Activated T-cell treated with anti-CD3 and anti-CD28 coated beads, Interleukin-2, amount 50 U/mL, for 72 hours (primary cell): ENCODE measurements at places on chromosomes 6 and 20.

GRCh38 chr6:133407320-133408100 is 166.4 kb downstream of the EYA4 start:
- no peak for DNase-seq

- DNase-seq: no peak
Measured at GRCh38 chr6:48449002-48449401, 338.0 kb upstream of the PTCHD4 start.

- DNase-seq: no peak
Measured at GRCh38 chr6:90816764-90817163, 229.9 kb upstream of the MAP3K7 start.

DNA sequence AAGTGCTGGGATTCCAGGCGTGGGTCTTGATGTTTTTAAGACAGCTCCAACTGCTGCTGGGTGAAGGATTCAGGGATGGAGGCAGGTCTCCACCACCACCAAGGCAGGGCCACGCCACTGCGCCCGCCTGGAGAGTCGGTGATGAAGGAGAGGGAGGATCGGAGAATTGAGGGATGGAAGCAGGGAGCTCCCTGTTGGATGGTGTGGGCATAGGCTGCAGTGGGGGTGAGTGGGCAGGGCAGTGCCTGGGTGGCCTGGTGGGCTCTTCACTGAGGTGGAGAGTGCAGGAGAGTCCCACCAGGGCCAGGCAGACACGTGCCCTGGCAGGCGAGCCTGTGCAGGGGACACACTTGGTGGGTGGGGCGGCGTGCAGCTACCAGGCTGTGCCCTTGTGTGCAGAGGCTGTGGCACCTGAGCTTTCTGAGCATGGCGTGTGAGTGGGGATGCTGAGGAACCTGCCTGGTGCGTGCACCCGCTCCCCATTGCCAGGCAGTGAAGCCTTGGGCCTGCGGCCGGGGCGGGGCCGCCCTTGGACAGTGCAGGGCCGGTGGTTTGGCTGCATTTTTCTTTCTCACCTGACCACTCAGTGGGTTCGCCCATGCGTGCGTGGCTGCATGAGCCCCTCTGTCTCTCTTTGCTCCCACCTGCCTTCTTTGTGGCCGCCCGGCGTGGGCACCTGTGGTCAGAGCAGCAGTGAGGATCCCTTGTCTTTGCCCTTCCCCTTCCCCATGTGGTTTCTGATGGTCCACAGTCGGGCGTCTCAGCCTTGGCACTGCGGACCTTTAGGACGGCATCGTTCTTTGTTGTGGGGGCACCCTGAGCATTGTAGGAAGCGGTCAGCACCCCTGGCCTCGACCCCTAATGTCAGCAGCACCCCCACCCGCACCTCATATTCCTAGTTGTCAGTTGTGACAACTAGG is 11.3 kb downstream of the RBM38 start:
- DNase-seq: no peak

DNA sequence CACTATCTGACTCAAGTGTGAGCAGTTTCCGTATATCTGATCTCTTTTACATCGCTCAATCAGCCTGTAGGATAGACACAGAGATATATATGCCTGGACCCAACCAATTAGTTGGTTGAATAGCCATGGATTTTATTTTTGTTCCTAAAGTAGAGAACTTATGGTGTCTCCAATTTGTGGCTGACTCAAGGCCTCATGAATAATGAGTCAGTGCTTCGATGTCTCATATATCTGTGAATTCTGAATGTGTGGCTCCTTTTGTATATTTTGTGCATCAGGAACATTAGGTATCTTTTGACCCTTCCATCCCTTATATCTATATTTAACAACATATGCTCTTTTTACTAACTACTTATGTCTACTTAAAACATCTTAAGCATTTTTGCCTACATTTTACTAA is 64.5 kb downstream of the OR2B2 start:
- no peak for DNase-seq

DNA sequence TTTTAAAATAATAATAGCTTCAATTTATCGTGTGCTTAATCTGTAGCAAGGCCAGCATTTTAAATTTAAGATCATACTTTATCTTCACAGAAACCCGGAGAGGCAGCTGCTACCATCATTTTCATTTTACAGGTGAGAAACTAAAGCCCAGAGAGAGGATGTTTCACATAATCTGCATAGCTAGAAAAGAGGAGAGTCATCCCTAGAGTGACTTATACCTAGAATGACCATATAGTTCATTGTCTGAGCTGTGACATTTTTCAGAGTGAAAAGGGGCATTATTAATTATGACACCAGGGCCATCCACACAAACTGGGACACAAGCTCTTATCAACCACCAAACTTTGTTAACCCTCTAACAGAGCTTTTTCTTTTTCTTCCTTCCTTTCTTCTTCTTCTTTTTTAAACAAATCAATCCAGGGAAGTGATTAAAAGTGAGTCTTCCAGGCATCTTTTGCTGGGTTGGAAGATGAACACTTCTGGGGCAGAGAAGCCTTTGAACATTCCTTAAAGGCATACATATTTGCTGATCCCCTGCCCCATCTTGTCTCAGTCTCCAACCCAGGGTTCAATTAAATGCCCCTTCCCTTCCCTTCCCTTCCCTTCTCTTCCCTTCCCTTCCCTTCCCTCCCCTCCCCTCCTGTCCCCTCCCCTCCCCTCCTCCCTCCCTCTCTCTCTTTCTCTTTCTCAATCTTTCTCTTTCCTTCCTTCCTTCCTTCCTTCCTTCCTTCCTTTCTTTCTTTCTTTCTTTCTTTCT is 272.5 kb upstream of the JAG1 start:
- no peak for DNase-seq

DNA sequence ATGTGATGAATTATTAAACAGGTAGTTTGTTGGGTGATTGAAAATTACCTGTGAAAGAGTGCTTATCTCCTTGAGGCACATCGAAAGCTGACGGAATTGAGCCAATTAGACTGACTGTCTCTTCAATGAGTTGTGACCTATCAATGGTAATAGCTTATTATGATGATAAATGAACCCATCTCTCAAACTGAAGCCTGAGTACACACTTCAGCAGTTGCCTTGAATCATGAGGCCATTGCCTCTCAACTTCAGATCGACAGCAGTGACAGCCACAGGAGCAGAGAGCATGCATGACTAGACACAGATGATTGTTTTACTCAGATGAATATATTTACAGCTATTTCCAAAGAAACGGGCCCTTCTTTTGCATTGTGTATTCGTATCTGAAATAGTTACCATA is 323.9 kb downstream of the LAMA2 start:
- DNase-seq: no peak

DNA sequence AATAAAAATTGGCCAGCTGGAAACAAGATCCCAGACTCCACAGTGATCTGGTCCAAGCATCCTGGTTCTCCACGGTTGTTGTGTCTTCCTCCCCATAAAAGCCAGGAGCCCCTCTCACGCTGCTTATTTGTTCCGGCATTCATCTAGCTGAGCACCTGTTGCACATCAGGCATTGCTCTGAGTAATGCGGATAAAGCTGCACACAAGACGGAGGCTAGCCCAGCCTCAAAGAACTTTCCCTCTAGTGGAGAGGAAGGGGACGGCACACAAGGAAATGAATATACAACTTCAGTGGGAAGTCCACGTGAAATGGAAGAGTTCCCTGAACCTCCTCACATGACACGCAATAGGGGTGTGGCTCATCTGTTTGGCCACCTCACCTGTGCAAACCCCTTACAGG is 30.3 kb upstream of the NXT1 start:
- DNase-seq: no peak

DNA sequence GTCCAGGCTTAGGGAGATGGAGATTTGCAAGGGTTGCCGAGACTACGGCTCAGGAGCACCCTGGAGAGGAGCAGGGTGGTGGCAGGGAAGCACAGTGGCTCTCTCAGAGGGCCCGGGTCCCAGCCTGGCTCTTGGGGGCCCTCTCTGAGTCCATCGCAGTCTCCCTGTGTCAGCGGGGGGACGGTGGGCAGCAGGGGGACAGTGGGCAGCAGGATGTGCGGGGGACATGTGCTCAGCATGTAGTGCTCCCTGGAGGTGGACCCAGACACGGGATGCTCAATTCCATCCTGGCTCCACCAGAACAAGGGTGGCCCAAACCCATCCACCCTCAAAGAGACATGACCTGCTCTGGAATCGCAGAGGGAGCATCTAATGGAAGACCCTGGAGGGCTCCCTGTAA is 43.0 kb upstream of the ZBP1 start:
- DNase-seq: no peak

GRCh38 chr6:166277018-166277417 is 31.2 kb downstream of the PRR18 start:
- DNase-seq: no peak

GRCh38 chr6:21593927-21594415 is 420 bp downstream of the SOX4 start:
- DNase-seq: peak; percentile 20

DNA sequence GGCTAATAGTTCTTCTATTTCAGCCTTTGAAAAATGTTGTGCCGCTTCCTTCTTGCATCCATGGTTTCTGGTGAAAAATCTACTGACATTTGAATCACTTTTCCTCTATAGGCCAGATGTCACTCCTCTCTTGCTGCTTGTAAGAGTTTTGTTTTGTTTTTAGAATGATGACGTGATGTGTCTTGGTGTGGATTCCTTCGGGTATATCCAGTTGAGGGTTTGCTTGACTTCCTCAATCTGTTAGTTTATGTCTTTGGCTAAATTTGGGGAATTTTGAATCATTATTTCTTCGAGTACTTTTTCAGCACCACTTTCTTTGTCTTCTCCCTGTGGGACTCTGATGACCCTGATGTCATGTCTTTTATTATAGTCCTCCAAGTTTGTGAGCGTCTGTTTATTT is 175.5 kb downstream of the MYLK4 start:
- no peak for DNase-seq

DNA sequence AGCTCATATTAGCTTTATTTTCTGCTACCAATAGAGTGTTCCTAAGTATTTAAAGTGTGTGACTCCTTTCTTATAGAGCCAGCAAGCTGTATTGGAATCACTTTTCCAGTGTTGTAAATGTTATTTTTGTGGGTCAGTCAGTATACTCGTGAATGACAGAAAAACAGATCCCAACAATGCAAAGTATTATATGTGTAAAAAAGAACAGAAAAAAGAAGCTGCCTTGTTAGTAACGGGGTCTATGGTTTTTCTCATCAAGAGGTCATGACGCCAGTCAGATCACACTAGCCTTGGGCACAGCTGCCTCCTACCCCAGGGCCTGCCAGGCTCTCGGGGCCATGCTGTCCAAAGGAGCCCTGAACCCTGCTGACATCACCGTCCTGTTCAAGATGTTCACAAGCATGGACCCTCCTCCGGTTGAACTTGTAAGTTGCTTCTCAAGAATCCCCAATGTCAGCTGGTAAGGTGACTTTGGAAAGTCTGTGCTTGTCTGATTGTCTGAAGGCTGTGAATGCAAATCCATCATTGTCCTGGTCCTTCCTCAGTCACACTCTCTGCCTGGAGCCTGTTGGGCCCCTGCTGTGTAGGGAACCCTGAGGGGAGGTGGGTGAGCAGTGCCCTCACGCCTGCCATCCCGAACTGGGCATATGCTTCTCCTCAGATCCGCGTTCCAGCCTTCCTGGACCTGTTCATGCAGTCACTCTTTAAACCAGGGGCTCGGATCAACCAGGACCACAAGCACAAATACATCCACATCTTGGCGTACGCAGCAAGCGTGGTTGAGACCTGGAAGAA is 9.8 kb downstream of the NELFCD start:
- DNase-seq: no peak

GRCh38 chr20:47814632-47815415 is 29.5 kb upstream of the SULF2 start:
- no peak for DNase-seq

DNA sequence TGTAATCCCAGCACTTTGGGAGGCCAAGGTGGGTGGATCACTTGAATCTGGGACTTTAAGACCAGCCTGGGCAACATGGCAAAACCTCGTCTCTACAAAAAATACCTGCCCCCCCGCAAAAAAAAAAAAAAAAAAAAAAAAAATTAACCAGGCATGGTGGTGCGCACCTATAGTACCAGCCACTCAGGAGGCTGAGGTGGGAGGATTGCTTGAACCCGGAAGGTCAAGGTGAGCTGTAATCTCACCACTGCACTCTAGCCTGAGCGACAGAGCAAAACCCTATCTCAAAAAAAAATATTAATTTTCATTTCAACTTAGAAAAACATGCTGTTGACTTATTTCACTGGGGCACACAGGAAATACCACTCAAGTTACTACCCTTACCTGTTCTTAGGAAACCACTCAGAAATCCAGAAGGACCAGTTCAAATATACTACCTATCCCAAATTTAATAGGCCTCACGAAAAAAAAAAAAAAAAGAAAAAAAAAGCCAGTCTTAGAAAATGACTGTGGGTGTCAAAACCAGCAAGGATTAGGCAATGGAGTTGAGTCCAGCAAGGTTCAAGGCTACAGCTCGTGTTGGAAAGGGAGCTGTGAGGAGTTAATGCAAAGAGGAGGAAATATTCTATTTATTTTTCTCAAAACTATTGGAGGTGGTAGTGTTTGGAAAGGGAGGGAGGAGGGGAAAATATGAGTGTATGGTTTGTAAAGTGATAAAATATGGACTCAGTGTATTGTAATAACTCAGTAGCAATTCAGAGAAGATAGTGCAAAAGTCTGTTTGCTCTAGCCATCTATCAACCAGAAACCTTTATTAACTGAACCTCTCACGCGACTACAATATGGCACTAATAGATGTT is 33.9 kb upstream of the PIM1 start:
- DNase-seq: no peak

DNA sequence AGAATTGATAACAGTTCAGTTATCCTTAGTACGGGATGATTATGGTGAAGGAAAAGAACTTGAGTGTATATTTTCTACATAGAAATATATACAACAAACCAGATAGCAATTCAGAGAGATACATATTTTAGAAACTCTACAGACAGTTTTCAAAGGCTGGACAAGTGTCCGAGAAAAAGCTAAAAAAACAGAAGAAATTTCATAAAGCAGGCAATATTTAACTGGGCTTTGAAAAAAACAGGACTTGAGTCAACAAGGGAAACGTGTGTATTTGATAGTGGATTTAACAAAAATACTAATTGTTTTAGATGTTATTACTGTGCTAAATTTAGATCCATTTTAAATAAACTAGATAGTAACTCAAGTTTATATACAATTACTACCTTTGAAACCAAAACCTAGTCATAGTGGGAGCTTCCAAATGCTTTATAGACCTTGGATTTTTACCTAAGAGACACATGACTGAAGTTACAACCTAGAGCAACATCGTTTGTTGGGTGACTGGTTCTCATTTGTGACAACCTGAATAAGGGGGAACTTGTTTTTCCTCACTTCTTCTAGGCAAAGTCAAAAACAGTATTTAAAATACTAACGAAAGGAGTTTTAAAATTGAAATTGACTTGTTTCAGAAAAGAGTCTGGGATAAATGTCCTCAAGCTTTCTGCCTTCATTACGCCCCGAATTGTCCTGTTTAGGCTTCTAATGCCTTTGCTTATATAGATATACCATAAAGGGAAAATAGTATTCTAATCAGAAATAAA is 116.7 kb upstream of the PRSS16 start:
- no peak for DNase-seq

- no peak for DNase-seq
Measured at GRCh38 chr20:58749098-58749769, 56.6 kb downstream of the NPEPL1 start.

DNA sequence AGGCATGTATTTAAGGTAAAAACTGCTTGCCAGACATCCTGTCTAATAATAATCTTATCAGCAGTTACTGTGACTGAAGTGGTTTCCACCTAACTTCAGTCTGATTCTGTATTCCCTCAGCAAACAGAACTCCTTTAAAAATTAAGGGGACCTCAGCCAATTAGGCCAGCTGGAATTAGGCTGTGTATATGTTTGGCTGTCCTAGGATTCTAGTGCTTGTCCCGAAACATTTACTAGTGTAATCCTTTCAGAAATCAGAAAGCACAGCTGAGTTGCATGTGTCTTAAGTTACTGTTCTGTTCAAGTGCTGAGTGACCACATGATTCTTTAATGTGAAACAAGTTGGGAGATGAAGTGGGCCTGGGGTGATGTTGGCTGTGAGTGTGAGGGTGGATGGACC is 120.9 kb upstream of the SUPT3H start:
- no peak for DNase-seq
